ENCODE measurements at places on chromosomes 7 and 10.
A peak's percentile ranks its signal among the peaks of the same experiment; 100 is the strongest.

GRCh38 chr10:9015005-9015404, 960.5 kb downstream of the GATA3 start:
- DNase-seq, result no peak

- DNase-seq, result no peak
Measured at GRCh38 chr7:99767662-99768061, 16.3 kb downstream of the CYP3A4 start.

DNA sequence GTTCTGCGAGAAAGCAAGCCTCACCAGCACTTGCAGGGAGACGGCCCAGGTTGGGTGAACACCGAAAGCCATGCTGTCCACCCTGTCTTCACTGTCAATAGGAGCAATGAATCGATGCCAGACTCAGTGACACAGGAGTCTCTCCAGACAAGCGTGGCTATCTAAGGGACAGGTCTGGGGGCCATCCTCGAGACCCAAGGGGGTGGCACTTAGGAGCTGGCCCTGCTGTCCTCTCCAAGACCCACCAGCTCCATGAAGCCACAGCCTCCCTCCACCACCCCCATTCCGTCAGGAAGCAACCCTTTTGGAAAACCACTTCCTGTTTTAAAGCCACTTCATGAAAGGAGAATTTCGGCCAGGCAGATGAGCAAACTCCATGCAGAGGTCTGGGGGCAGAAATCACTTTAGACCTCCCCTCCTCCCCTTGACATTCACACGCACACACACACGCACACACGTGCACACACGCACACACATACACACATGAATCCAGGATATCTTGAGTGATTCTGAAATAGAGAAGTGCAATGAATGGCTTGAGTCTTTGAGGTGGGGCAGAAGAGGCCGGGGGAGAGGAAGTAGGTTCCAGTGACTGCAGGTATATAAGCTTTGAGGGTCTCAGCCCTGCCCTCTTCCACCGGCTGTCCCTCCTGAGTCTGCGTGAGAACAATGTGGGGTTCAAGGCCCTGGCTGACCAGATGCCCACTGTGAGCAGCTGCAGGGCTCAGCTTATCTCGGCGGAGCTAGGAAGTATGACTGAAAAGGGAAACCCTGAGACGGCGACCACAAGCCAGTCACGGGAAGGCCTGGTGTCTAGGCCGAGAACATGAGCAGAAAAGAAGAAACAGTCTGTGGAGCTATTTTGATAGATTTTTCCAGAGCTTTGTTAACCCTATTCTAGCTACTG, 25.0 kb downstream of the RGS10 start:
- DNase-seq, result peak; percentile 83

DNA sequence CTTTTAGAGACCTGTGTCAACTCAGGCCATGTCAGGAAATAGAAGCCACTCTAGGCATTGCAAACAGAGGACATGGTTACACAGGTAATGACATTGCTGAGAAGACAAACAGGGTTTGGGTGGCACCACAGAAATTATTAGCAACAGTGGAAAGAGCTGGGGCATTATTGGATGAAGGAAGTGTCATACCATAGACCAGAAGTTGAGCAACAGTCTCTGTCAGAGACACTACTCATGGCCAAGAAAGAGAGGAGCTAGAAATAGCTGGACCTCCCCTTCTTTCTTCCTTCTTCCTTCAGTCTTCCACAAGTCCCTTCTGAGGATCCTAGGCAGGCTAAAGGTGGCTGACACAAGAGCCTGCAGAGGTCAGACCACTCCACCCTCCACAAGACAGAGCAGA, 4.2 kb upstream of the LIPA start:
- no peak for DNase-seq

DNA sequence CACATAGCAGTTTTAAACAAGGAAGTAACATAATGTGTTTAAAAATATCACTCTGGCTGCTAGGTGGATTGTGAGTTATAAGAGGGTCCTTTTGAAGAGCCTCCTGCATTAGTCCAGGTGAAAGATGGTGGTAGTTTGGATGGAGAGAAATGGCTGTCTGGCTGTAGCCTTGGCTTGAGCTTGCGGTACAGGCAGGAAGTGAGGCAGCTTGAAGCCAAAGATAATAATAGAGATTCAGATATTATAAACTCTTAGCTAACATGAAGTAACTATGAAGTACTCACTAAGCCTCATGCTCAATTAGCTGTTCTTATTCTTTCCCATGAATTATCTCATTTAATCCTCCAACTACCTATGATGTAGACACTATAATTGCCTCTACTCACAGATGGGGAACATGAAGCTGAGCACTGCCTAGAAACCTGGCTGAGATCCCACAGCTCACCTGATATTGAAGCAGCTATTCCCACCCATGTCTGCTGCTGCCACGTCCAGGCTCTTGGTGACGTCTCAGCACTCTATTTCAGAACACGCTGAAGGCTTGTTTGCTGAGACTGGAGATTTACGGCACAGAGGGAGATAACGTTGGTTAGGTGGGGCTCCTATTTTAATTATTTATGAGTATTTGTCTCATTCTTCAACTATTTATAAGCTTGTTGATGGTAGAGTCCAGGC, 10.4 kb downstream of the C10orf120 start:
- no peak for DNase-seq

GRCh38 chr10:104577163-104577562, 63.9 kb upstream of the SORCS3 start:
- no peak for DNase-seq

- DNase-seq, result no peak
Measured at GRCh38 chr7:101804088-101804963, 13.1 kb upstream of the CUX1 start.

DNA sequence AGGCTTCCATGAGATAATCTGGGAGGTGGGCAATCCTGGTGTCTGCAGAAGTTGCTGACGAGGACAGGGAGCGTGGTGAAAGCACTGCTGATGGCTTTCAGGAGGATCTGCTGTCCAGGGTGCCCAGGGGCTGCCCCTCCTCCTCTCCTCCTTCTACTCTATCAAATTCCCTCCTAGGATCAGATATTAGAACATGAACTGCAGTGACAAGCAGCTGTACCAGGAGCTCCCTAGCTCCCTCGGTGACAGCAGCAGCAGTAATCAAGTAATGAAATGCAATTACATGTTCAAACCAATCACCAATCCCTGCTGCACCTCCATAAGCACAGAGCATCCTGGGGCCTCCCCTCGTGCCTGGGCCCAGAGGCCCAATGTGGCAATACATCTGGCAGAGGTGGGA, 46.9 kb downstream of the GRID1 start:
- DNase-seq, result no peak

GRCh38 chr7:95540366-95540765, 54.6 kb downstream of the ASB4 start:
- no peak for DNase-seq

DNA sequence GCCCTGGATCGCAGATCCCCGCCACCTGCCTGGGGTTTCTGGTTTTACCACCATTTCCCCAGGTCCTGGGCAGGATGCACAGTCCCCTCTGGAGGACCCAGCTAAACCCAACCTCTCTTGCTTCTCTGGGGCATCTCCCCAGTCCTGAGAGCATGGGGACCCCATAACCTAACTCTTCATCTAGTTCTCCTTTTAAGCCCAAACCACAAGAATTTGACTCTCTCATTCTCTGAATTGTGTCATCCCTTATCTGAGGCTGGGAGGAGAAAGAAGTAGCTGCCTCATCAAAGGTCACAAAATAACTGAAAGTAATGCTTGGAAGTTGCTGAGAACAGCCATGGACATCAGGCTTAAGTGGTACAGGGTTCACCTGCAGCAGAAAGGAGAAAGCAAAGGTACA, 159.9 kb downstream of the FGFR2 start:
- DNase-seq, result no peak

DNA sequence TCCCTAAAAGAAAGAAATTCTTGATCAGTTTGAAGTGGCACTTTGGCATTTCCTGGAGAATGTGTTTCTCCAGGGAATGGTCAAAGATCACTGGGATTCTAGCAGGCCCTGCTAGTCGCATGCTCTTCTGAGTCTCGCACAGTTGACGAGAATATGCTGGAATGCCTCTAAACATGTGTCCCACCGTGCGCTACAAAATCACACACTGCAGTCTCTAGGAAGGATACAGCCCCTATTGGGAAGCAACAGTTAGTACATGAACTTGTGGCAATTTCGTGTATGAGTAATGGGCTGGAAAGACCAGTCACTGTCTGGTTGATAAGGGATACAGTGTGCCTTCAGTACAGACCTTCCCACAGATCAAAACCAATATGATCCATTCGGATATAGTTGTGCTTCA, 257.9 kb downstream of the PRPF18 start:
- DNase-seq, result no peak
